ENCODE measurements at places on chromosomes 16 and 17.

- peak; percentile 92 for DNase-seq
These were observed 3.9 kb downstream of the RSAD1 start for GRCh38 chr17:50482516-50482915.

DNA sequence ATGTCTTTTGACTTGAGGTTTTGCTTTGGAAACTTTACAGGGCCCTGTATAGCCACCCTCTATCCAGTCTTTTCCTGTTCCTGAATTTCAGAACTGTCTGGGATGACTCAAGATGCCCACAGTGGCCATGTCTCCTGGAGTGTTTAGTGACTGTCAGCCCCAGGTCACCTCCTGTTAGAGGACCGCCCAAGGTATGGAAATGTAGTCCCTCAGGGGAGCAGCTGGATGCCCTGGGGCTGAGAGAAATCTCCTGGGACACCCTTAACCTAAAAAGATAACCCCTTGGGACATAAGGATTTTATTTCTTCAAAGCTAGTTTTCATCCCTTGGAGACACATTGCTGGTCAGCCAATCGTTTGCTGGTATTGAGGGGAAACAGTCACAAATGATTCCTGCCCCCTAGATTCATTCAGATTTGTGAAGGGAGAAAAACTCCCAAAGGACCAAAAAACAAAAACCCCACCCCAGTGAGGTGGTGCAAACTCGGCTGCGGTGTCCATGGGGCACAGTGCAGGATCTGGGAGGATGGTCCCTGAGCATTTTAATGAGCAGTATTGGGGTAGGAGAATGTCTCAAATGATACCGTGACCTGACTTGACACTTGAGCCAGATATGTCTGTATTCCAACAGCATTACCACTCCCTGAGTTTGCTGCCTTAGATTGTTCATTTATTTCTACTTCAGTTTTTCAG lies 1.7 kb downstream of the ZNF267 start:
- DNase-seq: no peak

GRCh38 chr16:49460786-49461470 lies 87.3 kb downstream of the C16orf78 start:
- DNase-seq: no peak

DNA sequence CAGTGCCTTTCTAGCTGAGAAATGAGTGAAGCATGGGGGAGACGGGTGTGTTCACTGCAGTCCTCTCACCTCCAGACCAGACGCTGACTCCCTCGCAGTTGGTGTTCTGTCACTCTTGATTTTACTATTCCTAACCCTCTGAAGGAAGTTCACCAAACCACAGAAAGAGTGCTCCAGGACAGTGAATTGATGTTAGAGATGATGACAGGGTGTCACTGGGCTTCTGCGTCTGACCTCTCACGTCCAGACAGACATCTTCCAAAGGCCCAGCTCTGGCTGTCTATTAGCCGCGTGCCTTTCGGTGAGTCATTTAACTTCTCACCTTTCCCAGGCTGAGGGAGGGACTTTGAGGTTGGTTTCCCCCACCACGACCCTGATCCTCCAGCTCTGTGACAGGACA lies 8.2 kb downstream of the CRAMP1 start:
- DNase-seq: no peak

GRCh38 chr17:1304962-1305563 lies 25.6 kb downstream of the TRARG1 start:
- no peak for DNase-seq

DNA sequence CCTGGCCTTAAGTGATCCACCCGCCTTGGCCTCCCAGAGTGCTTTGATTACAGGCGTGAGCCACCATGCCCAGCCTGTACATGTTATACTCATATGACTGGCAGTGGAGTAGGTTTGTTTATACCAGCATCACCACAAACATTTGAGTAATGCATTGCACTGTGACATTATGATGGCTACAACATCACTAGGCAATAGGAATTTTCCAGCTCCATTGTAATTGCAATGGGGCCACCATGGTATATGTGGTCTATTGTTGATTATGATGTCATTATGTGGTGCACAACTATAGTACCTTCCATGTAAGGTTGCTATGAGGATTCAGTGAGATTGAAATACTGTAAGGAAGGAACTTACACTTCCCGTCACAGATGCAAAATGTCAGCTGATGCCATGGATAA lies 168.9 kb downstream of the COPRS start:
- DNase-seq: no peak

- DNase-seq: no peak
These were observed 32.5 kb downstream of the PITPNM3 start for GRCh38 chr17:6523809-6524355.

DNA sequence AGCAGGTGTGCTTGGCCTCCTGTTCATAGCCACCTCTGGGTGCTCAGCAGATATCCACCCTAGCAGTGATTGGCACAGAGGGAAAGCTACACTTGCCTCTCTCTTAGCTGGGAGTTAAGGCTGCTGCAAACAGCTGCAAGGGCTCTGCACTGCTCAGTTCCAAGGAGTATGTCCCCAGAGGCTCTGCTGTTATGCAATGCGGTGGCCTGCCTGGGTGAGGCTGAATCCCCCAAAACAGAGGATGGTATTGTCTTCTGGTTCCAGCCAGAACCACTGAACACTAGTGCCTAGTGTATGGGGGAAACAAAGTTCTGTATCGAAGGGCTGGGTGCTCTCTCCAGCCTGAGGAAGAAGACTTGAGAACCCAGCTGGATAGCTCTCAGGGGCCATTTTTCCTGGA lies 16.8 kb downstream of the TMEM94 start:
- no peak for DNase-seq

- DNase-seq: no peak
These were observed 39.2 kb downstream of the GNA13 start for GRCh38 chr17:65017207-65017774.

DNA sequence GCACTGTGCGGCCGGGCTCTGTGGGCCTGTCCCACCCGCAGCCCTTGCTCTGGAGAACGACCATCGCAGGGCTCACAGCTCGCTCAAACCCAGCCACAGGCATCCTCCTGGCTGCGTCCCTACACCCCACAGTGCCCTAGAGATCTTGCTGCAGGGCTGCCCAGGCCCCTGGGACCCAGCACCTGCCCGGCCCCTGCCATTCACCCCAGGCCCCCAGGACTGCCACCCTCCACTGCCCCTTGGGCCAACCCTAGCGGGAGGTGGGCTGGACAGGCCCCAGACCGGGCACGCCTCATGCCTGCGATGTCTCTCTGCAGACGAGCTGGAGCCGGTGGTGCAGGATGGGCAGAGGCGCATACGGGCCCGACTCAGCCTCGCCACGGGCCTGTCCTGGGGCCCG lies 56.1 kb upstream of the ZC3H18 start:
- DNase-seq: no peak
